ENCODE measurements at places on chromosomes 1 and 21.
A peak's percentile ranks its signal among the peaks of the same experiment; 100 is the strongest.

- no peak for DNase-seq
Measured at GRCh38 chr1:1088801-1089680, 14.9 kb upstream of the RNF223 start.

DNA sequence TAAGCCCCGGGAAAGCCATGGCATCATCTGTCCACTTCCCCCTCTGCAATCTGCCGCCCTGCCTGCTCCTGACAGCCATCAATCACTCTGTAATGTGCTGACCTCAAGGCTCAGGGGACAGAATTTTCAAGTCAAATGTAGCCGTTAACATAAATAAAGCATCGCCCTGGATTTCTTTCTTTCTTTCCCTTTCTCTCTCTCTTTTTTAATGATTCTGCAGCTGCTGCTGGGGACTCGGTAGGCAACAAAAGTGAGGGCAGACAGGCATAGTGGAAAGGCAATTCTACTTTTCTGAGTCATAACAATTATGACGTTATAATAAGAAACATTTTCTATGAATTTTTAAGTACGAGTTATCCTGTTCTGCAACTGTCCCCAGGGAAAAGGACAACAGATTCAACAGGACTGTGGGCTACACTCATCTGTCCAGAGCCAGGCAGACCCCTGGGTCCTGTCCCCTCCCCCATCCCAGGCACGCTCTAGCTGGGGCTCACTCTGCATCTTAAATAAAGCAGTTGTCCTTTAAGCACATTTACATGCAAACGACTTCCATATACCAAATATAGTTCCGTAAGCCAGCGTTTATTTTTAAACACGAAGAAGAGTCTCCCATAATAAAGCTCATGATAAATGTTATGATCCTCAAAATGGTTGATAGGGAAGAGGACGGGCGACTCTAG is 78.7 kb downstream of the SSBP3 start:
- peak; percentile 63 for DNase-seq

GRCh38 chr1:8431019-8431418 is 113.1 kb downstream of the SLC45A1 start:
- DNase-seq: no peak

DNA sequence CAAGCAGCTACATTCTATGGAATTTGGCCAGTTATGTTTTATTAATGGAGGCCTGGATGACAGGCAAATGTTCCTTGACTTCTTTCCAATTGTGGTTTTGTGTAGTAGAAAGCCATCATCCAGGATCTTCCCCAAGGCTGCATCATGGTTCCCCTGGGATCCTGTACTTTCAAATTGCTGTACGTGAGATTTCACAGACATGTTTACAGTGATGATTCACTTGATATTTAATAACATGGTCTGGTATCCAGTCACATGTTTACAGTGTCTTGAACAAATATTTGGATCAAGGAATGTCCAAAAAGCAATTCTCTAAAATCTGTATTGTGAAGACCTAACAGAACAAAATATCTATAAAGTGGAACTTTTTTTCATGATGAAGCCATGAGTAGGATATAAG is 68.3 kb upstream of the ST6GALNAC3 start:
- DNase-seq: no peak

DNA sequence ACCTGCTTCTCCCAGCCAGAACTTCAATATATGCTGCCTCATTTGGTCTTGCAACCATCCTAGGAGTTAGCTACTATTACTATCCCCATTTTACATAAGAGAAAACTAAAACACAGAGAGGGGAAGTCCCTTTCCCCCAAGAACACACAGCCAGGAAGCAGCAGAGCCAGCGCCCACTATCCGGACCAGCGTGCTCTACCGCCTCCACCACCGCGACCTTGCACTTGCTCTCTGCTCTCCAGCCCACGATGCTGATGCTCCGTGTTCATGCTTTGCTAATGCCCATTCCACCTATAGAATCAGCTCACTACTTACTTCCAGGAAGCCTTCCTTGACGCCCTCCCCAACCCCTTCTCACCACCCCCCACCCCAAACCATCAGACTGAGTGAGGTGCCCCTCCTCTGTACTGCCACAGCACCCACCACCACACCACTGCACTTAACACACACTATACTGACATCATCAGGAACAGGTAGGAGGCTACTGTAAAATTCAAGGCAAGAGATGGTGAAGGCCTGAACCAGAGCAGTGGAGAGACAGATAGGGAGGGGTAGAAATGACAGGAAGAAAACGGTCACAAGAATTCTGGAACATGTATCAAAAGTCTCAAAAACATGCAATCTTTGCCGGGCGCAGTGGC is 9.4 kb downstream of the TMEM53 start:
- no peak for DNase-seq
